ENCODE measurements at places on chromosomes 13 and 19.

- DNase-seq, result no peak
These were observed 7.7 kb upstream of the CRTC1 start for GRCh38 chr19:18675779-18676178.

DNA sequence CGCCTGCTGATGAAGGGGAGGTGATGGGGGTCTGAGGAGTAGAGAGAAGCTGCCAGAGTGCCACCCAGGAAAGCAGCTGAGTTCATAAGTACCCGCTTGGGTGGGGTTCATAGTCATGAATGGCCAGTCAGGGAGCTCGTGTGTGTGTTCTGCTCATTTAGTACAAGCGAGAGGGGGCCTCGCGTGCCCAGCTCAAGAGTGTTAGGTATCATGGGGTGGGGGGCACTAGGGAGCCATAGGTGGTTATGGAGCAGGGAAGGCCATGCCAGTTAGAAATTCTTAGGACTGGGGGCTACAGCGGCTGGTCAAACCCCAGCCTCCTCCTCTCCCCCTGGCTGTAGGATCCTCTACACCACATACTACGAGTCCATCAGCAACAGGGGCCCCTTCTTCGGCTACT is 46.8 kb downstream of the CD320 start:
- DNase-seq, result no peak

DNA sequence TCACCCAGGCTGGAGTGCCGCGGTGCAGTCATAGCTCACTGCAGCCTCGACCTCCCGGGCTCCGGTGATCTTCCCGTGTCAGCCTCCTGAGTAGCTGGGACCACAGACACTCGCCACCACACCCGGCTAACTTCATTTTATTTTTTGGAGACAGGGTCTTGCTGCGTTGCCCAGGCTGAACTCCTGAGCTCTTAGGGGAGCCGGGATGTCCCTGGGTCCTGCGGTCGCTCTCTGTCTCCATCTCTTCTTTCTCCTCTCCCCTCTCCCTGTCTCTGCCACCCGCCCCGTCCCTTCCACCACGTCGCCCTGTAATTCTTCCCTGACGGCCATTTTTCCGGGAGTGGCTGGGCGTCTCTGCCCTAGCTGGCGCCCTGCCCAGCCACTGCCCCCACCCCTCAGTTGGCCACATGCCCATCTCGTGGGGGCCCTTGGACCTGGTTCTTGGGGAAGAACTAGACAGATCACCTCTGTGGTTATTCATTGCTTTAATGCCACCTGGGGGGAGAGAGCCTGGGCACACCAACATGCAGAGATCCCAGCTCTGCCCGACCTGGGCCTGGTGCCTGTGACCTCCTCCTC is 18.9 kb downstream of the ARID3A start:
- DNase-seq, result no peak

- no peak for DNase-seq
These were observed 29.8 kb upstream of the ZNF254 start for GRCh38 chr19:24057144-24057543.

DNA sequence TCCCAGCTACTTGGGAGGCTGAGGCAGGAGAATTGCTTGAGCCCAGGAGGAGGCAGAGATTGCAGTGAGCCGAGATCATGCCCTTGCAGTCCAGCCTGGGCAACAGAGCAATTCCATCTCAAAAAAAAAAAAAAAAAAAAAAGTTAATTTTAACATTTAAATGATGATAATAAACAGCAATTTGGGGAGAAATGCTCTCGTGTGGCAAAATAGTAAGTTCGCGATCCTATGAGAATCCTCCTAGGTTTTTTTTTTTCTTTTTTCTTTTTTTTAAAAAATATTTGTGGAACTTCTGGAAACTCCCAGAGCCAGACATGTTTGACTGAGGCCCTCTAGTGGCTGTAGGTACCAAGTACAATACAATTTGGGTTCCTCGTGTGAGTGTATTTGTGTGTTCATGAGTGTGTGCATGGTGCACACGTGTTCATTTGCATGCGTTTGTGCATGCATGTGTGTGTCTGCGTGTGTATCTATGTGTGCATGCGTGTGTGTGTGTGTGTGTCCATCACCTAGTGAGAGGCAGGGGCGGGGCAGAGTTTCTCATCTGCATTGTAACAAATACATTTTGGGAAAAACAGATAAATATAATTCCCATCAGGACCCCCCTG is 31.2 kb downstream of the TMPRSS9 start:
- DNase-seq, result peak; percentile 67

DNA sequence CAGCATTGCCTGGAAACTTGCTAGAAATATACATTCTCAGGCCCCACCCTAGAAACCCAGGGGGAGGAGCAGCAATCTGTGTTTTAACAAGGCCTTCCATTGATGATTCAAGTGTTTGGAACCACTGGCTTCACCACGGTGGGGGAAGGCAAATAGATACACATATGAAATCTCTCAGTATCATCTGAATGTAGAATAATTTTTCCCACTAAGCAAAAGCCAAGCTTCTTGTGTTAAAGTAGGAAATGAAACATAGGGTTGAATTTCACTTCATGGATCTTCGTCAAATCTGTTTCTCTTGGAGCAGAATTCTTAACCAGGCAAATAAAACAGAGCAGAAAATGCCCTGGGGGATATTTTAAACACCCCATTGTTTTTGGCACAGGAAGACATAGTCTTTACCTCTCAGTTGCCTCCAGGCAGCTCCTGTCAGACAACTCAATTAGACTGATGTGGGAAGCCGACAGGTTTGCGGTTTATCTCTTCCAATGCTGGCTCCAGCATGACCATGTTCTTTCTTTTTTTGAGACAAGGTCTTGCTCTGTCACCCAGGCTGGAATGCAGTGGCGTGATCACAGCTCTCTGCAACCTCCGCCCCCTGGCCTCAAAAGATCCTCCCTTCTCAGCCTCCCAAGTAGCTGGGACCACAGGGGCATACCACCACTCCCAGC is 213.0 kb downstream of the FOXO1 start:
- DNase-seq, result peak; percentile 40

DNA sequence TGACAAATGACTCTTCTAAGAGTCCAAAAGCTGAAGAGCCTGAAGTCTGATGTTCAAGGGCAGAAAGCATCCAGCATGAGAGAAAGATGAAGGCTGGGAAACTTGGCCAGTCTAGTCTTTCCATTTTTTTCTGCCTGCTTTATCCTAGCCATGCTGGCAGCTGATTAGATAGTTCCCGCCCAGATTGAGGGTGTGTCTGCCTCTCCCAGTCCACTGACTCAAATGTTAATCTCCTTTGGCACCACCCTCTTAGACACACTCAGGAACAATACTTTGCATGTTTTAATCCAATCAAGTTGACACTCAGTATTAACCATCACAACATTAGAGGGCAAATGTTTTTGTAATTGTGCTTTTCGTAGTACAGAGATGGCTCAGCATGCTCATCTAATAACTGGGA is 267.5 kb upstream of the KLHL1 start:
- DNase-seq, result no peak

GRCh38 chr19:51807111-51807701 is 12.2 kb downstream of the FPR3 start:
- DNase-seq, result peak; percentile 64

DNA sequence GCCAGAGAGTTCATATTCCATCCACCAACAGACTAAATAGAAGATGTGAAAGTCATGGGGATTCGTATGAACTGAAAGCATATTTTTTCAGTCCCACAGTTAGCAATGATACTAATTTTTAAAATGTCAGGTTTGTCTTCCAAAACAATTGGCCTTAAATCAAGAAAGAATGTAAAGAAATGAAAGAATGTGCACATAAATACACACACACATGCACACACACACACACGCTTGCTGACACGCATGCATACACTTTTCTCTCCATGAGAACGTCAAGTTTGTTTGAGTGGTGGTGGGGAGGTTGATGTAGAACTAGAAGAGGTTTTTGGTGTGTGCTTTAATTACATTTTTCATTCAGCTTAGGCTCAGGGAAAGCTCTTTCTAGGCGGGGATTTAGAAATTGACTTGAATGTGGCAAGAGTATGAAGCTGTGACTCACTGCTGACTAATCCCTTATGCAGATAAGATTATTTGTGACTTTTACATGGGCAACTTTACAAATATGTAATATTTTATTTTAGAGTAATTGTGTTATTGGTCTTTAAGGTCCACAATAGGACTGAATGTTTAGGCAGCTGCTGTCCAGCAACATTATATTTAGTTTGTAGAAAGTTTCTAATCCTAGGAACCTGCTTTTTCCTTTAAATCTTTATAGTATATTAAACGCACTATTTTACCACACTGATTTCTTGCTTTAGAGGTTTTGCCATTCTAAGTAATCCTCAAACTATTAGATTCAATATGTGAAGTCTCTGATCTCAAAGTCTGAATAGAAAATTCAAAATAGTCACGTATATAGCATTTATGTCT is 18.8 kb downstream of the FLT1 start:
- peak; percentile 90 for DNase-seq

GRCh38 chr13:91724591-91724990 is 326.2 kb downstream of the GPC5 start:
- no peak for DNase-seq

- peak; percentile 80 for DNase-seq
These were observed 49.8 kb upstream of the GTF3A start for GRCh38 chr13:27374650-27375049.

- no peak for DNase-seq
These were observed 220.5 kb downstream of the RBM26 start for GRCh38 chr13:79185580-79185979.

GRCh38 chr19:56156768-56157167 is 15.7 kb downstream of the ZNF444 start:
- DNase-seq, result no peak

GRCh38 chr13:30377312-30377685 is 45.0 kb upstream of the UBE2L5 start:
- no peak for DNase-seq

- peak; percentile 17 for DNase-seq
These were observed at the start of gene ARHGEF7 for GRCh38 chr13:111115061-111115964. ARHGEF7 (plus strand) TSS chr13:111115310; CDS start chr13:111115527, 217 bp downstream.

DNA sequence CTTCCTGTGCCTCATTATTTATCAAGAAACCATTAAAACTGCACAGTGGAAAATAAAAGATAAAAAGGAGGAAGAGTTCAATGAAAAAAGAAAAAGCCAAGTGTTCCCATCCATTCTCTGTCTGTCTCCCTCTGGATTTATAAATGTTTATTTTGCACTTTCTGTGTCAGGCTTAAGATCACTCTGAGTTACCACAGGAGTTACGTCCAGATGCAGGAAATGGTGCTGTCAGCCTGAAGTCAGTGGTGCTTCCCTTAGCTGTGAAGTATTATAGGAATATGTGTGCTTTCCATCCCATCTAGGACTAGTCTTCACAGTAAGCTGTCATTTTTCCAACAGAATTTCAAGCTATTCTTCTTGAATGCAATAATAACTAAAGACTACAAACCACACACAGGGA is 420.2 kb downstream of the KCTD12 start:
- DNase-seq, result no peak

DNA sequence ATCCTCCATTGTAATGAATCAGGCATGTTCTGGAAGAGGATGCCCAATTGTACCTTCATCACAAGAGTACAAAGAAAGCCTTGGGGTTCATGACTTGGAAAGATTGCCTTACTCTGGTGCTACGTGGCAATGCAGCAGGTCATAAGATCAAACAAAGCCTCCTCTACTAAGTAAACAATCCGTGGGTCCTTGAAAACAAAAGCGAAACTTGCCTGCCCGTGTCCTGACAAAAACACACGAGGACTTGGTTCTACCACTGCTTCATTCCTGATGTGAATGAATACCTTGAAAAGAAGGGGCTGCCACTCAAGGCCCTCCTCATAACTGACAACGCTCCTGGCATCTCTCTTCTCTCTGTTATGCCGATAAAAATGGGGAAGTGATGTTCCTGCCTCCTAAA is 18.9 kb downstream of the ZNF563 start:
- DNase-seq, result no peak

DNA sequence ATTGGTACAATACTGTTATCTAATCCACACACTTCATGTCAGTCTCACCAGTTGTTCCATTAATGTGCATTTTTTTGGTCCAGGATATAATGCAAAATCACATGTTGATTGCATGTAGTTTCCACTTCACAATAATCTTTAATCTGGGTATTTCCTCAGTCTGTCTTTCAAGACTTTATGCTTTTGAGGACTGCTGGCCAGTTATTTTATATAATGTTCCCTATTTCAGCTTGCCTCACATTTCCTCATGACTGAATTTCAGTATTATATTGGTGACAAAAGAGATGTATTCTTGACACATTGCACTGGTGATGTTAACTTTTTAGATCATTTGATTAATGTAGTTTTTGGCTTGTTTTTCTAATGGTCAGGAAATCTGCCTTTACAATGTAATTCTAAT is 368.3 kb downstream of the IRS2 start:
- DNase-seq, result no peak

- DNase-seq, result no peak
These were observed 999.2 kb downstream of the PCDH17 start for GRCh38 chr13:58630794-58631193.

DNA sequence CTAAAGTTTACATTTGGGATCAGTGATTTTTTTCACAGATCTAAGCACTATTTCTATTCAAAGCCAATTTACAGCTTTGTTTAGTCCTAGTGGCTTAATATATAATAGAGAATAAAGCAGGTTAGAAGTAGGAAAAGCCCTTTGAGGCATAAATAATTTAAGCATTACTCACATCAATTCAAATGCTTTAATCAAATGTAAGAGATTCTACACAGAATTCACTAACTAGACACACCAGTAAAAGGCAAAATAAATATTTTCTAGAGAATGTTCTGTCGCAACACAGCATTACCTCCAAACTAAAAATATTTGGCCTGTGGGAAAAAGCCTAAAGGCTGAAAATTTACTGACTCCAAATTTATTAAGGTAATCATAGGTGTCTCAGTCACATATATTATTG is 31.3 kb downstream of the KCTD12 start:
- peak; percentile 48 for DNase-seq

GRCh38 chr19:57682226-57682766 is 519 bp downstream of the ZNF551 start:
- no peak for DNase-seq

DNA sequence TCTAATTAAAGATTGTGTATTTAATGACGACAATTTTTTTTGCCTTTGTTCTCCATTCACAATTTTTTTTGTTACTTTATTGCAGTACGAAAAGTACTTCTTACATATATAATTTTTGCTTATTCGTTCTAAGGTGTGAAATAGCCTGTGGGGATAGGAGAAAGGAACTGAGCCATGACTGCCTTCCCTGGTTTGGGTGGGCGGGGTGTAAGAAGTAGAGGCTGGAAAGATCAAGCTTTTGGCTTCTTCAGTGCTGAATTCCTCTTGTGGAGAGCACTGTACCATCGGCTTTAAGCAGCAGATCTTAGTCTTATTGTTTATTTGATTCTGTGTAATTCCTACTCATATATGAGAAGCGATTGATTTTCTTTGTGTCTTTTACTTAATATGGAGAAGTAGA is 115.8 kb downstream of the NBEA start:
- no peak for DNase-seq

- peak; percentile 46 for DNase-seq
These were observed 20.6 kb upstream of the USP29 start for GRCh38 chr19:57099199-57099661.

GRCh38 chr13:59483501-59484145 is 680.1 kb downstream of the DIAPH3 start:
- DNase-seq, result no peak

DNA sequence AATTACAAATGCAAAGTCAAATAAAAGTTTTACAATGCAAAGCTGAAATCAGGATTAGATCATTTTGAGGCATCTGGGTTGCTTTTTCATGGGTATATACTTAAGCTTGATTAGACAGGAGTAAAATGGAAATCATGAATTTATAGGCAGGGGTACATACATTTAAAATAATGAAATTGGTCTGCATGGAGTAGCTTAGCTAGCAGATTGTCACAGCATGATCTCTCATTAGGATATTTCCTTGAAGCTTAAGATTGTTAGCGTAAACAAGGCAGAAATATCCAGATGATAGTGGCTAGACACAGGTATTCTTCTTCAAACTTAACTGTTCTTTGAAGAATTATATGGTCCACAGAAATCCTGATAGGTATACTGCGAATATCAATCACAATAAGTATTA is 1627.0 kb upstream of the PCDH20 start:
- no peak for DNase-seq
